Skeletal muscle cell (primary cell): ENCODE measurements at places on chromosomes 5 and 9.

- no peak for DNase-seq
These were observed 7.3 kb downstream of the C9orf50 start for GRCh38 chr9:129613520-129614175.

DNA sequence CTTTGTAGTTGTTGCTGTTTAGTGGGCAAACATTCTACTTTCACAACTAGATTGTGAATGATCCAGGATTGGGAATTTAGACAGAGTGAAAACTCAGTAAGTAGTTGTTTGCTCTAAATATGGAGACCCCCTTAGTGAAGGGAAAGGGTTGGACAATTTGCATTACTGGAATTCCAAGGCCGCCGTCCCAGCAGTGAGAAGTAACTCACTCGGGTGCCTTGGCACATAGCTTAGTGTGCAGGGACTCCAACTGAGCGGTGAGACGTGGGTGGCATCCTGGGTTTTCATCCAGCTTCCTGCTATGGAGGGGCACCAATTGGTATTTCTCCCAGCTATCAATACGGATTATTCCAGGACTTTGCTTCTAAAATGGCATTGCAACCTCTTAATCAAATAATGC lies 69.7 kb upstream of the FCN1 start:
- DNase-seq, result no peak

DNA sequence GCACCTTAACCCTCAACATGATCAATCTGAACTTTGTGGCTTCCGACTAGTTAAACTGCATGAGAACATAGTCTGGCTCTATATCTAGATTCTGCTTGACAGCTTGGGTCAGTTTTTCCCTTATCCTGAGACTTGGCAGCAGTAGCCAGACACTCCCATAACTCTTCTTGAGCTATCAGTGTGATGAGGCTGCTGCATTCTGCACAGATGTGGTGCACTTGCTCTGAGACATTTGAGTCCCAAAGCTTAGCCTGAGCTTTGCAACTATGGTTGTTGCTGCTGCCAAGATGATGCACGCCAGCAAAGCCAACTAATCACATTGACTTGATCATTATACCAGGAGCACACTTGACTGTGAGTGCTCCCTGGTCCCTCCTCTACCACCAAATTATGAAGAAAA lies 36.2 kb downstream of the MOCS2 start:
- DNase-seq, result no peak

DNA sequence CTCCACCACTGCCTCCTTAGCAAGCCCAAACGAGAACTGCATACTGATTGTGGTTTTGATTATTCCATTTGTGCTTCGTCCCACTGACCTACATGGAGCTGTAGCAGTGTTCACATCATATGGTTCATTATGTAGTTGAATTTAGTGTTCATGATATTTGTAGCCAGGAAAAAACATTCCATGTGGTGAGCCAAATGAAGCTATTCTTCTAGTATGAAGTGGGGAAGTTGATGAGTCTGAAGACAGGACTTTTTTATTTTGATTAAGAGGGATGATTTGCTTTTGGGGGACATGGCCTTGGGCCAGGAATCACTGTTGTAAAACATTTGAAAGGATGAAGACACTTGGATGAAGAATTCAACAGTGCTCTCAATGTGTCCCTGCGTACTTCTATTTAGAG lies 192.9 kb upstream of the SLC27A6 start:
- DNase-seq, result no peak

- DNase-seq, result no peak
These were observed 3.6 kb upstream of the CPLX2 start for GRCh38 chr5:175867587-175868347.

GRCh38 chr9:114591291-114591787 lies 3.8 kb downstream of the ATP6V1G1 start:
- peak; percentile 28 for DNase-seq

GRCh38 chr9:79684711-79685575 lies 113.2 kb downstream of the TLE4 start:
- no peak for DNase-seq

GRCh38 chr9:118215549-118215948 lies 511.3 kb downstream of the TLR4 start:
- DNase-seq, result no peak

DNA sequence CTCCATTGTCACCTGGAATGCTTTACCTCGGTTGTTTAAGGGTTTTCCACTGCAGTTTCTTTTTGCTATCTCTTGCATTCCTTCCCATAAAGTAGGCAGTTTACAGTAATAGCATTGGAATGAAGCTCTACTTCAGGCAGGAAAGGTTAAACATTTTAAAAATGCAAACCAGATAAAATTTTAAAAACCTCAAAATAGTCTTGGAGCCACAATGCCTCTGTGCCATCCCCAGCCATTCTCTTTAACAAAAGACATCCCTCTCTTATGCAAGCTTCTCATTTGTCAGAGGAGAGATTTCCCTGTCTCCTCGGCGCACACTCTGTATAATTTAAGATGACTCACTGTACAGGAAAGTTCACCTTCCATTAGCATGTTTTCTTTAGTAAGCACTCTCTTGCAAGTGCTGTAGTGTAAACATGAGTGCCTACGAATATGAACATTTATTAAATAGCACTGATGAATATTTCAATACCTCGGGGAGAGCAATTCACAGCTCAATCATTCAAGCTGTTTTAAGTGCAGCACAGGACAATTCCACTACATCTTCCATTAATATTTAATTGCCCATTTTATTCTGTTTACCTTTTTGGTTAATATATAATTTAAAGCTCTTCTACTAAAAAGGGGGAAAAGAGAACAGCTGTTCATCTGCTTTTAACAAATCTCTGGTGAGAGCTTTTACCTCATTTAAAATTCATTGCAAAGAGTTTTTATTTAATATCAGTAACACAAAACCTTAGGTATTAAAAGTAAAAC lies 343.6 kb downstream of the SPATA31D1 start:
- peak; percentile 52 for DNase-seq

GRCh38 chr5:72235725-72236124 lies 84.3 kb downstream of the MRPS27 start:
- DNase-seq, result no peak

DNA sequence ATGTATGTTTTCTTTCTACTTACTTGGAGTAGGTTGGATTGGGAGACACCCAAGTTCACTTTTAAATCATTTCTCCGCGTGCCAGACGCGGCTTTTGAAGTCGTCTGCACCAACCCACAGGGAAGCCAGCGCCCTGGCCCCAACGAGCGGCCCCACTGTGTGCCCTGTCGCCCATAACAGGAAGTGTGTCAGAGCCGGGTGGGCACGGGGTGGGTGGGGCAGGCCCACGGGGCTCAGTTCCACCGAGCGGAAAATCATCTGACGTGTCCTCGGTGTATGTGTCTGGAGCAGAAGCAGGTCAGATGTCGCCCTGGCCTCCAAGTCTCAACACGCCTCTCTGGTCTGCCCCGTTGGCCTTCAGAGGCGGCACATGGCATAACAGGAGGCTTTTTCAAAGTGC lies 22.7 kb upstream of the SMIM23 start:
- DNase-seq, result no peak

- DNase-seq, result no peak
These were observed 1.3 kb downstream of the SMAD5 start for GRCh38 chr5:136133922-136134379.

DNA sequence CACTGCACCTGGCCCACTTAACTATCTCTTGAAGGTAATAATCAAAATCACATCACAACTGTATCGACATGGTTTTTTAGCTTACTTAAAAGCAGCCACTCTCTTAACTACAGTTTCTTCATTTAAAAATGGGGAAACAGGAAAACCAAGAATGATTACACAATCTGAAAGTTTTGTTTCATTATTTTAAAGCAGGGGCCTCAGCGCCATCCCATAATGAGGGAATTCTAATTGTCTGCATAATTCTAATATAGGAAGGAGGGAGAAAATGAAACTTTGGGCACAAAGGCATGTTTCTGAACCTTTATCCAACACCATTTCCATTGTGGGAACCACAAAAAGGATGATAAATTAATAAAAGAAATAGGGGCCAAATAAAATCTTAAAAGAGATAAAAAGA lies 7.6 kb downstream of the HACD4 start:
- no peak for DNase-seq

GRCh38 chr5:14706615-14707021 lies 42.1 kb downstream of the OTULIN start:
- no peak for DNase-seq

- DNase-seq, result no peak
These were observed 153.5 kb downstream of the ZNF608 start for GRCh38 chr5:124592891-124593290.

DNA sequence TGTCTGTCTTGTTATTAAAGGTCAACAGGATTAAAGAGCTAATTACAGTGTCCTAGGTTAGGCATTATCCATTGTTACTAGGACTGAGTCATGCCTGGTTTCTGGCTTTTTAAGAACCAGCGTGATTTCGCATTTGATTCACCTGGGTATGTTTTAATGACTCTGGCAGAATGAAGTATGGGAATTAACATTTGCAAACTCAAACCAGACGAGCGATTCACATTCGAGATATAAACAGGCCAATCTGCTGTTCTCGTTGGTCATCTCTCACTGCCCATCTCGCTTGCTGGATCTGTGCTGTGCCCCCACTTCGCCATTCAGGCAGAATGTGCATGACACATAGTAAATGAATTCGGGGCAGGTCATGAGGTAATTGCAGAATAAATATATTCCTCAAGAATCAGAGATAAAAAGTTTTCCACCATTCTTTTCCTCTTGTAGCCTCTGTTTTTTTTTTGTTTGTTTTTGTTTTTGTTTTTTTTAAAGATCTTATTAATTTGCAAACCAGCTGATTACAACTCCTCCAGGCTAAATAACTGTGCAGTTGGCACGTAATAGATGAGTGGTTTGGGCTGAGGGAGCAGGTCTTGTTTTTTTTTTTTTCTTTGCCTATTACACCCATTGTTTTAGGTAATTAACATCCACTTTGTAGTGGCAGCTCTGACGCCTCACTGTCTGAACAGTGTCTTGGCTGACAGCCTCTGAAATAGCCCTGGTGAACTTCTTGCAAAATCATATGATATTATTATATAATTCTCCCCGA lies 313.5 kb upstream of the MSX2 start:
- no peak for DNase-seq

DNA sequence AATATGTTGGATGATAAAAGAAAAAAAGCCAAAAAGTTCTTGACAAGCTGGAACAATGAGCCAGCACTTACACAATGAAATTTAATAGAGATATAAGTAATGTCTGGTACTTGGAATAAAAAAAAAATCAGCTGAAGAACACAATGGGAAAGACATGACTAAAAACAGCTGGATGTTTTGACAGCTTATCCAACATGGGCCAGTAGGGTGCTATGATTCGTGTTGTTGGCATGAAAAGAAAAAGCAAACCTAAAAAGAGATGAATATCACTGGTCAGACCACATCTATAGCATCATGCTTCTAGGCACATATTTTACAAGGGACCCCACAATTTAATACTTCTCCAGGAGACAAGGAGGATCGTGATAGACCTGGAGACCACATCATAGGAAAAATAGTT lies 175.3 kb downstream of the ARL15 start:
- peak; percentile 47 for DNase-seq

GRCh38 chr5:175821790-175822211 lies 49.6 kb upstream of the CPLX2 start:
- no peak for DNase-seq

DNA sequence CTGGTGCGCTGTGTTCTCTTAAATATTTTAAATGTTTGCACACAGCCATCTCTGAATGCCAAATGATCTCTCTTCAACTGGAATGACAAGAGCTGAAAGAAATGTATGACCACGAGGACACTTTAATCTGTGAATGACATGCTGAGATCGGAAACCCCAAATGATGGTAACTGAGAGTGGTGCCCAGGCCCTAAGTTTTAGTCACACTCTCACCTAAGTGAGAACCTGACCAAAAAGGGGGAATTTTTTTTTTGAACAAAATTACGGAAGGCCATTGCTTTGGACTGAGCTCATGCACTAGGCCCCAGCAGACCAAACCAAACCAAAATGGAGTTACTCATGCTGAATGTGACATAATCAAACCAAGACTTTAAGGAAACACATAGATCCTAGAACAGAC lies 167.1 kb upstream of the TUT7 start:
- DNase-seq, result no peak

DNA sequence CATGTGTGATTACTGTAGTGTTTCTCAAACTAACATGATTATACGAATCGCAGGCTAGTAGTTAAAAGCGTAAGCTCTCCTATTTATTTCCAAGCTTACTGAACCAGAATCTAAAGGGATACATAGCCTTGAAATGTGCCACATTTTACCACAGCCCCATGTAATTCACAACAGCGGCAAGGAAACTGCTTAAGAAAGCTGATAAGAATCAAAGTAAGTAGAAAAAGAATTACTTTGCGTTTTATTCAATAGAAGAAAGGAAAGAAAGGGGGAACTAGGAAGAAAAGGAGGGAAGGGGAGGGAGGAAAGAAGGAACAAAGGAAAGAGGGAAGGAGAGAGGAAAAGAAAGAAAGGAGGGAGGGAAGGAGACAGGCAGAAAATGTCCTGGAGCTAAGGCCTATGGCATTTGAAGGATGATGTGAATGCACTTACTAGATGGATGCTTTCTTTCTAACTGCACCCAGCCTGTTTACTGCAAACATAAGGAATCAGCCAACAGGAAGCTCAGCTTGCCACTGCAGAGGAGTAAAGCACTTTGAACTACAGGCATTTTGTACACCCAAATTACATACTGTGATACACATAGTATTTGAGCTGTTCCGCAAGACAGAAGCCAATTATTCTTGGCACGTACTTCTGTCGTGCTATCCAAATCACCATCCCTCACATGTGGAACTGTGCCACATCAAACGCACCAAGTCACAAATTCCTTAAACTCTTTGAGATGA lies 521.7 kb downstream of the RAB3C start:
- DNase-seq, result no peak

DNA sequence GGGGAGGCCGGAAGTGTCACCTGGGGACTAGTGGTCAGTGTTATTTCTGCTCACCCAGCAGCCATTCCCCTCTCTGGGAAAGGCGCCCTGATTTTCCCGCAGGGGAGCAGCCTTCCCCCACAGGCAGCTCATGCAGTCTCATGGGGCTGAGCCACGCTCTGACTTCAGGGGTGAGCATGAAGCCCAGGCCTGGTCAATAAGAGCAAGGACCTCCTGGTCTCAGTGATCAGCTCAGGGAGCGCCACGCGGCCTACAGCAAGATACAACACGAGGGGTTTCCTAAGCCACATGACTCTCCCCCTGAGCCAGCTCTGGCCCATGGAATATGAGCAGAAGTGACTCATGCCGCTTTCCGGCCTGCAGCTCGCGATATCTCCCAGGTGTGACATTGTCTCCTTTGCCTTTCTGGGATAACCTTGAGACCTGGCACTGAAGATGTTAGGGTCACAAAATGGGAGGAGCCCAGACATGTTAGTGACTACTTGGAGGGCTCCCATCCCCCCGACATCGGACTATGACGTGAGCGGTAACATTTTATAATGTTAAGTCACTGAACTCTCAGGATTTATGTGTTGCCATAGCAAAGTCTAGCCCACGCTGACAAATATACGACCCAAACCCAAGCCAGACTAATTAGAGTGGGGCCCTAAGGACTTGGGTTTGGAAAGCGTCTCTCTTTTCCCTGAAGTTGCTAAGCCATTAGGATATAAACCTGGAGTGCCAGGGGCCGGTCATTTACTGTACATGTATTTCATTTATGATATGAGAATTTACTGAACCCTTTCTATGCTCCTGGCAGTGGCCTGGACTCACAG lies 46.5 kb upstream of the GFPT2 start:
- DNase-seq, result no peak

GRCh38 chr9:136463578-136463977 lies 19.3 kb downstream of the SEC16A start:
- DNase-seq, result no peak
